ENCODE measurements at places on chromosomes 3 and 15. TPM values are rescaled to one million over a fixed set of nuclear protein-coding genes. Genes with fewer than 3 reads are reported as not detected.

The ADGRG7 gene
- total RNA-seq, result not detected

The SPATA12 gene
- total RNA-seq, result not detected

The CCDC39 gene
- not detected for total RNA-seq

The GMPS gene
- 19.3 TPM for total RNA-seq

The MEIS2 gene
- total RNA-seq, result 53.5 TPM

The PRR20G gene
- not detected for total RNA-seq

The DNAH12 gene
- under 0.01 TPM for total RNA-seq

The UNC45A gene
- 91.3 TPM for total RNA-seq

The GASK1A gene
- total RNA-seq, result 0.85 TPM

The KLHL40 gene
- not detected for total RNA-seq

The LARP6 gene
- 42.6 TPM for total RNA-seq

The LRRN1 gene
- not detected for total RNA-seq

The MORC1 gene
- not detected for total RNA-seq

The RTP3 gene
- total RNA-seq, result not detected

The TICRR gene
- 0.28 TPM for total RNA-seq

The MAGI1 gene
- 36.0 TPM for total RNA-seq

The GRK7 gene
- not detected for total RNA-seq

All from smooth muscle cell of bladder (primary cell).